Spinal cord (tissue), 10 donors: ENCODE measurements at places on chromosomes 6 and 20. TPM values are rescaled to one million over a fixed set of nuclear protein-coding genes. Genes with fewer than 3 reads are reported as not detected.
A peak's percentile ranks its signal among the peaks of the same experiment; 100 is the strongest.

GRCh38 chr6:21390532-21391213 is 202.9 kb upstream of the SOX4 start:
- no peak for DNase-seq

The MUCL3 gene
- not detected for total RNA-seq

GRCh38 chr6:157430834-157431233 is 49.8 kb downstream of the ZDHHC14 start:
- DNase-seq = no peak

The NR2E1 gene
- 0.83 TPM for total RNA-seq

DNA sequence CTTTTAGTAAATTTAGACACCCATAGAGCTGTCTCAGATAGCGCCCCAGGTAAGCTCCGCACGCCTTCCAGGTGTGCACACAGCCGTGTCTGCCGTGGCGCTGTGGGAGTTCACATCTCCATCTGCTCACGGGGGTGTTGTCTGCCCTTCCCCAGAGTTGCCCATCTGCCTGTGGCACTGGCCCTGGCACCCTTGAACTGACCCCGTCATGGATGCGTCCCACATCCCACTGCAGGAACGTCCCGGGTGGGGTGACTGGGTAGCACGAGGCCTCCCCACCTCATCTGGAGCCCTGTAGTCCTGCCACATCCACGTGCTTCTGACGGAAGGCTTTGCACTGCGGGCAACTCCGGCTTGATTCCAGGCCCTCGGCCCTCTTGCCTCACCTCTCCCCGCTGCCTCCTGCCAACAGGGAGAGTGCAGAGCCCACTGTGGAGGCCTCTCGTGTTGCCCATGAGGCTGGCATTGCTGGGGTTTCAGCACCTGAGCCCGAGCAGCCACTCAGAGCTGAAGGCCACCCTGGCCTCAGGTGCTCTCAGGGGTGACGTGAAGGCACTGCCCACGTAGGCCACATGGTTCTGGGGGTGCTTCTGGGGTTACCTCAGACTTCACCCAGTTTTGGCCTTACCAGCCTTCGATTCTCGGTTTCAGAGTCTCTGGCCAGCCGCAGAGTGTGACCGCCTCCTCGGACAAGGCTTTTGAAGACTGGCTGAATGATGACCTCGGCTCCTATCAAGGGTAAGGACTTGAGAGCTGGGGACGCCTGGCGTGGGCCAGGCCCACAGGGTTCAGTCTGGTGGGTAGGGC is 5.1 kb downstream of the ARFGAP1 start:
- no peak for DNase-seq

GRCh38 chr6:72651967-72652956 is 30.4 kb downstream of the KCNQ5 start:
- DNase-seq = no peak

DNA sequence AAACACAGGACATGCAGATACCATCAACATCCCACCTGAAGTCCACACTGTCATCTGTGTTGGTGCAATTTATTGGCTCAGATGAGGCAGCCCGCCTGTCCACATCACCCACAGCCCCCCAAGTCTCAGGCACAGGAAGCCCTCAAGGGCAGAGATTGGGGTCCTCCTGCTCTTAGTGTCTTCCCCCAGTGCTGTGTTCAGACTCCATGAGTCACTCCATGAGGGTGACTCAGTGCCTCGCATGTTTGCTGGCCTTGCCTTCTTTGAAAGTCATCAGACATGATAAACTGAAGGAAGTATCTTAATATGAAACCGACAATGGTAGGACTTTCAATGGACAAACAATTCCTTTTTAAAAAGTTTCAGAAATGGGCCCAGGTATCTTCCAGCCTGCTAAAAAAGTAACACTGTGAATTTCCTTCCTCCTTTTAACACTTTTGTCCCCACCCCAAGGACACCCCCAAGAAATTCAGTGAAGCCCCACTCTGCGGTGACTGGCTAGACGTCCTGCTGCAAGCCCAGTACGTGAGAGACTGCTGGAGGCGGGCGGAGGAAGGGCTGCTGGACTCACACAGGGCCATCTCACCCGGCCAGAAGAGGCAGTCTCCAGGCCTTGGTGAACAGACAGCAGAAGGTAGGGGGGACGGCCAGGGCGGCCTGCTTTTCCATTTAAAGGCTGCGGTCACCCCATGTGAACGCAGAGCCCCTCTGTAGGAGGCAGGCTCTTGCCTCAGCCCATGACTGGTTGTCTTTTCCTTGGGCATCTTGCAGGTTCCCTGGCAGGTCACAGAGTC is 43.0 kb upstream of the KCNK16 start:
- no peak for DNase-seq

DNA sequence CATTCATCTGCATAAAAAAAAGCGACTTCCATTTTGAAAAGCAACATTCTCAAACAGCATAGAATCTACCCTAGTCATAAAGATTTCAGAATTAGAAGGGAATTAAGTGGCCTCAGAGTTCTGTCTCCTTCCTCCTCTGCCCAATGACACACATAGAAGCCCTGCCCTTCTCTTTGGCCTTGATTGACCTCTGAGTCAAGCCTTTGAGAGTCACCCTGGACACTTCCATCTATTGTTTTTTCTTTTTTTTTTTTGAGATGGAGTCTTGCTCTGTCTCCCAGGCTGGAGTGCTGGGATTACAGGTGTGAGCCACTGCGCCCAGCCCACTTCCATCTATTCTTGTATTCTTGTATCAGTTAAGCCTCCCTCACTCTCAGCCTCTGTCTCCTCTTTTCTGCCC is 44.8 kb upstream of the CTNNBL1 start:
- DNase-seq = no peak

The LINC00237 gene
- 6.5 TPM for total RNA-seq

GRCh38 chr6:97207383-97207782 is 75.6 kb downstream of the MMS22L start:
- no peak for DNase-seq

The TMEM200A gene
- 13.6 TPM for total RNA-seq

The RIPOR3 gene
- total RNA-seq = 2.7 TPM

GRCh38 chr6:111994791-111995190 is 59.1 kb upstream of the CCN6 start:
- DNase-seq = no peak

The KCNK17 gene
- total RNA-seq = 0.20 TPM

The TSHZ2 gene
- total RNA-seq = 11.8 TPM

The LAMA5 gene
- 51.1 TPM for total RNA-seq

The SYTL3 gene
- 4.6 TPM for total RNA-seq

- peak; percentile 99 for DNase-seq
Measured at GRCh38 chr6:27864906-27865849, 47.0 kb downstream of the OR2B2 start.

DNA sequence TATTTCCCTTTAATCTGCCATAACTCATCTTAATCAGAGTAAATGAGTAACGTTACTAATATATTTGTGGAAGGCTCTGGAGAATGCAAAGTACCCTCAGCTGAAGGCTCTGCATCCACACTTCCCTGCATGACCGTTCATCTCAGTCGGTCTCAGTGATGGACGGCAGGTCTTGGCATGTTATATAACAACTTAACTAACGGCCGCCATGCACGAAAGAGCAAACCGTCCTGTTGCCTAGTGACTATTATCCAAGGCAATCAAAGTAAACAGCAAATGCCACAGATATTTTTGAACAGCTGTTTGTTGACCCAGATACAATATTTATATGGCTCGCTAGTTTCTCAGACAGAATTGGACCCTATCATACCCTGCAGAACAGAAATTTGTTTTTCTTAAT is 194.9 kb upstream of the SMLR1 start:
- peak; percentile 15 for DNase-seq

The CYP24A1 gene
- total RNA-seq = 0.28 TPM

The KCNK5 gene
- total RNA-seq = 7.4 TPM

The ZNF391 gene
- 5.2 TPM for total RNA-seq

The CAGE1 gene
- 0.10 TPM for total RNA-seq

GRCh38 chr6:14816116-14816859 is 429.6 kb upstream of the JARID2 start:
- no peak for DNase-seq

The ZGPAT gene
- 6.9 TPM for total RNA-seq

The PI16 gene
- 29.9 TPM for total RNA-seq

DNA sequence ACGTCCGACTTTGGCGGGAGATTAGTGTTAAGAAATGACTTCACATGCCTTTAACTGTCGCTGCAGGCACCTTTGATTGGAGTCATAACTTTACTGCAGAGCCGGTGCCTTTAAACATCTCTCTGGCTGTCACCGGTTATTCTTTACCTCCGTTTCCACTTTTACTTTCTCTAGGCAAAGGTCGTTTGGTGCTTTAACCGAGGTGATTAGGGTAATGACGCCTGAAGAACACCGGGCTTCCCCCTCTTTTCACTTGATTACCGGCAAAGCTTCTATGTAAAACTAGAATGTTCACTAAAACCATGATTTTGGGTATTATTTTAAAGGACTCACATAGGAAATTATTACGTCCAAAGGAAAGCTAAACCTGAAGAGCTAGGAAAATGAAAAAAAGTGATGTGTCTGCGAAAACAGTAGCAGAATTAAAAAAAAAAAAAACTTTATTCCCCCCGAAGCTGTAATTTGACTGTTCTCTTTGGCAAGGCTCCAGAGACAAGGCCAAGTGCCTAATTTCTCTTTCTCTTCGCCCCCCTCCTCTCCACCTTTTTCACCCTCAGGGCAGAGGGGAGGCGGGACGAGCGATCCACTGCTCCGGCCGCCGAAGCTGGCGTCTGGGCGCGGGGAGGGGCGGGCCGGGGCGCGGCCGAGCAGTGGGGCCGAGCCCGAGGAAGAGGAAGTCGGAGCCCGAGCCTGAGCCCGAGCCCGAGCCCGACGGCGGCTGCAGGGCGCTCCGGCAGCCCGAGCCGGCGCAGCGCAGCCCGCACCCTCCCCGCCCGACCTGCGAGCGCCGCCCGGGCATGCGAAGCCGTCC is at the start of gene PLEKHG1:
Gene PLEKHG1 (plus strand): TSS at position 687 of the 811 bp plus-strand sequence. CDS start 133,797 bp downstream, outside the sequence.
- no peak for DNase-seq

The CLDN20 gene
- 0.79 TPM for total RNA-seq

GRCh38 chr6:128964233-128964755 is 81.4 kb downstream of the LAMA2 start:
- DNase-seq = no peak
